Stomach (tissue), 19 donors: ENCODE measurements at places on chromosomes 12 and 14. TPM values are rescaled to one million over a fixed set of nuclear protein-coding genes. Genes with fewer than 3 reads are reported as not detected.

Gene CABP1
- not detected for total RNA-seq

Gene GPR68
- not detected for total RNA-seq

Gene GYS2
- not detected for total RNA-seq

Gene GALNT9
- total RNA-seq, result not detected

Gene SDSL
- not detected for total RNA-seq

Gene PGAM5
- total RNA-seq, result 19.1 TPM

Gene TNS2
- total RNA-seq, result 43.0 TPM

Gene ARHGEF40
- 171 TPM for total RNA-seq

Gene KIF5A
- 1.3 TPM for total RNA-seq

Gene SSTR1
- total RNA-seq, result 26.1 TPM

Gene MYH6
- 0.37 TPM for total RNA-seq

Gene ZFHX2
- under 0.01 TPM for total RNA-seq

Gene AMN
- 1.3 TPM for total RNA-seq

Gene SLC10A1
- total RNA-seq, result not detected

Gene PLCZ1
- not detected for total RNA-seq

Gene ERBB3
- total RNA-seq, result 367 TPM

Gene CD69
- total RNA-seq, result not detected

Gene IFI27L2
- total RNA-seq, result 24.9 TPM

Gene GRIP1
- total RNA-seq, result 5.8 TPM

Gene CMA1
- total RNA-seq, result not detected

Gene KCNA5
- 6.5 TPM for total RNA-seq

Gene TAS2R30
- 21.7 TPM for total RNA-seq

Gene BDKRB1
- total RNA-seq, result not detected

Gene IL26
- not detected for total RNA-seq

Gene CCDC196
- total RNA-seq, result not detected

Gene BLOC1S1
- 392 TPM for total RNA-seq

Gene CLEC4D
- total RNA-seq, result not detected

Gene SDR9C7
- not detected for total RNA-seq

Gene TAS2R9
- total RNA-seq, result 0.73 TPM

Gene AQP6
- not detected for total RNA-seq

Gene HCAR3
- 1.8 TPM for total RNA-seq

Gene POC1B
- 22.2 TPM for total RNA-seq

Gene SOCS4
- total RNA-seq, result 29.2 TPM

Gene OR4K5
- total RNA-seq, result not detected

Gene SYCP3
- not detected for total RNA-seq

Gene LACRT
- total RNA-seq, result not detected

Gene SIX1
- 8.0 TPM for total RNA-seq

Gene LTBR
- total RNA-seq, result 126 TPM

Gene BBOF1
- total RNA-seq, result 13.0 TPM

Gene AQP5
- 12.5 TPM for total RNA-seq

Gene ZNF605
- 4.5 TPM for total RNA-seq

Gene CYP27B1
- total RNA-seq, result 1.0 TPM

Gene LRP1-AS
- total RNA-seq, result not detected

Gene ETFBKMT
- 4.9 TPM for total RNA-seq

Gene CCDC197
- total RNA-seq, result not detected

Gene INHBC
- not detected for total RNA-seq

Gene P3H3
- total RNA-seq, result 15.9 TPM

Gene PRIMA1
- 4.8 TPM for total RNA-seq
